Common myeloid progenitor, CD34-positive (primary cell): ENCODE measurements at places on chromosomes 4 and X.
A peak's percentile ranks its signal among the peaks of the same experiment; 100 is the strongest.

- DNase-seq = no peak
These were observed 6.9 kb downstream of the KLHL8 start for GRCh38 chr4:87213421-87214075.

DNA sequence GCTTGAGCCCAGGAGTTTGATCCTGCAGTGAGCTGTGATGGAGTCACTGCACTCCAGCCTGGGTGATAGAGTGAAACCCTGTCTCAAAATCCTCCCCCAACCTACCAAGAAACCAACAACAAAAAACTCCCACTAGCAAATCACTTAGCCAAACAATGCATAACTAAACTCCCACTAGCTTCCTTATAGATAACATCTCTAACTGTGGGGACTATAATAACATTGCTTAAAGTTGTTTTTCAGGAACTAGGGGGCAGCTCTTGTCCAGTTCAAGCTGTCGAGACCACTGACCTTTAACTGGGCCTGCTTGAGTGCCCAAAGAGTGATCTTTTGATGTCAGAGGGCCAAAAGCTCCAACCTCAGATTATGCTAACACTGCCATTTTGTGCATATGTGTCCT, 81.7 kb downstream of the FREM3 start:
- DNase-seq = peak; percentile 11

DNA sequence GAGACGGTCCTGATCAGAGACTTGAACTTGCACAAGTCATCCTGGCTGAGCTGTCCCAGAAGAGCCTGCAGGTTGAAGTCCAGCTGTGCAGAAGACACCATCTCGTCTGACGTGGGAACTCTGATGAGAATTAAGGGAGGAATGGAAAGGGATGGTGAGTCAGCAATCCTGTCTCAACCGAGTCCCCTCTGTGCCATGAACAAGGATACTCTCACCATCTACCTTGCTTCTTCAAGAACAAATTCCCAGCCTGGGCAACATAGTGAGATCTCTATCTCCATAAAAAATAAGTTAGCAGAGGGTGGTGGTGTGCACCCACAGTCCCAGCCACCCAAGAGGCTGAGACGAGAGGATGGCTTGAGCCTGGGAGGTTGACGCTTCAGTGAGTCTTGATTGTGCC, at the start of gene NLRP2B:
Gene NLRP2B, minus strand, starts transcription at position 101 of the 400 bp plus-strand sequence.
- DNase-seq = no peak

GRCh38 chr4:10144966-10145365, 28.4 kb upstream of the WDR1 start:
- DNase-seq = no peak

DNA sequence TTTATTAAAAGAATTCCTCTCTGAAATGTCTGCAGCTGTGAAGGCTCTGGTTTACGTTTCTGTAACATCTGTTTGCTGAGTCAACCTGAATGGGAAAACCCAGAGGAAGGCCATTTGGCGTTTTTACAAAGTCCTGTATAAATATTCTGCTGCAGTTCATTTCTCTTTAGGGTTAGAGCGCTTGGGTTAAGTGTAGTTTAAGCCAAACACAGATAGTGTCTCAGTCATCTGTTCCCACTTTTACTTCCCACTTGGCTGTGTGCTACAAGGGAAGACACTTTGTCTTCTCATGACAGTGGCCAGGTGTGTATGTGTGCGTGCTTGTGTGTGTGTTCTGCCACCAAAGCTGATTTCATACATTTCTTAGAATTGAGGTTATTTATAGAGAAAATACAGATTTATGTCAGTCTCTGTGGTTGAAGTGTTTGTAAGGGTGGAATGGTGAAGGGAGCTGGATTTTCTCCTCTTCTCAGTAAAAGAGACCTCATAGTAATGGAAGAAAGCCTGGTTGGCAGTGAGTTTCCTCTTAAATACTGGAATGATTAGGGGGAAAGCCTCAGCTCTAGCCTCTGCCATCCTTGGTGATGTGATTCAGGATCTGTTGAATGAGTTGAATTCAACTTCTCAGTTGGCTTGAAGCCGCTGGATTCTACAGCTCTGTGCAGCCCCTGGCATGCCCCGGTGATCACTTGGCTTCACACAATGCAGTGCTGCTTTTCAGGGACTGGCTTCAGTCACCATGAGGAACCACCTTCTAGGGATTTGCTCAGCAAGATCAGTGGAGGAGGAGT, 50.6 kb downstream of the JADE1 start:
- no peak for DNase-seq

- DNase-seq = no peak
These were observed 16.8 kb downstream of the PF4 start for GRCh38 chr4:73964862-73965611.

DNA sequence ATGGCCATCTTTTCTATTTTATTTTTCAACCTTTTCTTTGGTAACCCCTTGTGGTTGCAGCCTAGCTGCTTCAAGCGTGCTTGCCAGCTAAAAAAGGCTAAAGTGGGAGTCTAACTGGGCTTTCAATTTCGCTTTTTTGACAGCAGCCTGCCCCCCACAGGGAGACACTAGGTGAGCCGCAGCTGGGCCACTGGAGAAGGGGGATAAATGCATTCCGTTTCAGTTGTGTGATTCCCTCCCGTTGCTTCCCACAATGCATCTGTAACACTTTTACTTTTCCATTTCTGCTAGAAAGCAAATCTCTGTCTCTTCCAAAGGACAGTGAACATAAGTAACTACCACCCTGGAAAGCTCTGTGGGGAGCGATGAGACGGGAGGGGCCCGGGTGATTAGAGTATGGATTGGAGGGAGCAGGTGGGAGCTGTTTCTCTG, 86.3 kb upstream of the RAPGEF2 start:
- DNase-seq = no peak

DNA sequence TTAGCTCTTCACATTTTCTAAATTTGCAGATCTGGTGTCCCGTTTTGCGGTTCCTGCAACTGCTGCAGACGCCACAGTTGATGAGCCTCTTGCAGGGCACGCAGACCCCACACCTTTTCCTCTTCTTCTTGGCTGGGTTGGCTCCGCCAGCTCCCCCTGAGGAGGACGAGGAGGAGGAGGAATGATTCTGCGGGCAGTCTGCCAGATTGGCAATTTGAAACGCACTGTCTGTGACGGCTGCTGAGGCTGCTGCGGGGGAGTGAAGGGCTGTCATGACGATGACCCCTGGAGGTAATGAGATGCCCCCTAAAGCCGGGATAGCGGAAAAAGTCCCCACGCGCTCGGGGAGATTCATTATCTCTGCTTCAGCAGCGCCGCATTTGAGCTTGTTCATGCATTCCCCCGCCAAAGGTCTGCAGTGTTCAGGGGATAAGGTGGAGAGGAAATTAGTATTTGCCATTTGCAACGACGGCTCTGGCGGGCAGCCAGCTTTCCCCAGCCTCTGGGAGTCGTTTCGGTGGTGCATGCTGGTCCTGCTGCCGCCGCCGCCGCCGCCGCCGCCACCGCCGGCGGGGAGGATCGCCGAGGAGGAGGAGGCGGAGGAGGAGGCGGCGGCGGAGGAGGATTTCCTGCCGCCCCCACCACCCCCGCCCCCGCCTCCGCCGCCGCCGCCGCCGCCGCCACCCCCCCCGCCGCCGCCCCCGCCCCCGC, 3.8 kb downstream of the CXXC4 start:
- DNase-seq = peak; percentile 46

DNA sequence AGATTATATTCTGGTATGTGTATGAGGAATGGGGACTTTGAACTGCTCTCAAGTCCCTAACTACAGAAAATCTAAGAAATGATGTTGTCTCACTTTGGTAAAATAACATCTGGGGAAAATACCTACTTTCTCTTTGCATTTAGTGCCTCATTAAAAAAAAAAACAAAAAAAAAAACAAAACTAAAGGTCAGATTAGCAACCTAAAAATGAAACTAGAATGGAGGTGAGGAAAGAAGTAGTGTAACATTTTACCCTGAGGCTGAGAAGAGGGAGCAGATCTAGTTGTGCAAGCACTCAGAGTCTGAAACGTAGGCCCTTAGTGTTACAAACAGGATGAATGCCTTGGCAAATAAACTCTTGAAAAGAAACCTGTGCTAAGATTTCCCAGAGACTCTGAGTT, 56.0 kb downstream of the VGLL1 start:
- DNase-seq = no peak

GRCh38 chr4:1249731-1250526, 999 bp upstream of the CTBP1 start:
- peak; percentile 69 for DNase-seq

GRCh38 chr4:66972087-66972486, 573.2 kb downstream of the CENPC start:
- DNase-seq = no peak

DNA sequence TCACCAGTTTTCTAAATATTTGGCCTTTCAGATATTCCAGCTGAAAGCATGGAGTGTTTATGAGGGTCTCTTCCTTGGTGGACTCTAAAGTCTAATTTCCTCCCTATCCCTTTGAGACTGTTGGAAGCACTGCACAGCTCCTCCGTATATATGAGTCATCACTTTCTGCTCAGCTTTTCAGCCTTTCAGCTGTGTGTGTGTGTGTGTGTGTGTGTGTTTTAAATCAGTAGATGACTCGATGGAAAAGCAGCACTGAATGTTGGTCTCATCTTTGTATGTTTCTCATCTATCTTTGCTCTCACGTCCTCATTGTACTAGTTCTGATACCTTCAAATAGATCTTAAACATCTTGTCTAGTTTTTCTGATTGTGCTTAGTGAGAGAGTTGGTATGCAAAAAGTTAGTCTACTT, 81.6 kb downstream of the ZFX start:
- peak; percentile 63 for DNase-seq

DNA sequence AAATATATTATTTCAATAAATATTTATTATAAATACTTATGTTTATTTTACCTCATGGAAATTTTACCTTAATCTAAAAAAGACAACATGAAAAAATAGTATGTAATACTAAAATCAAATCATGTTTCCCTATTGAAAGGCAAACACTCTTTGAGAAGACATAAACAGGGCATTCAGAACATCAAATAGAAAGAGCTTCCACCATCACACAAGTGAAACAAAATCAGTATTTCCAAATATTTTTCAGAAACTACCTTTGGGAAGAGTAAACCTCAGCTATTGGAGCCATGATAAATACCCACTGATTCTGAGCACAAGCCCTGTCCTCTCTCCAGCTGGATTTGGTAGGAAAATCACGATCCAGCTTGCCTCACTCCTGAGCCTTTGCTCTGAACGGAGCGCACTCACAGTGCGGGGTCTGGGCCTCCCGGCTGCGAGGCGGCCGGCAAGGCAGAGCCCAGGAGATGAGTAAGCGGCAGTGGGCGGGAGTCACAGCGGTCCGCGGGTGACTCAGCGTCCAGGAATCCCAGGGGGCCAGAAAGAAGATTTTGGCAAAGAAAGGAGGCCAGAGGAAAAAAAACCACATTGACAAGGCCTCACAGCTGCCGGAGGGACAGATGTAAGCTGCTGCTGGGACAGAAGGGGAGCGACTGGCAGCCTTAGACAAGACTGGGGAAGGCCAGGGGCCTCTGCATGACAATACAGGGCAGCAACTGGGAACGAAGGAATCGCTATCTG, 14.7 kb upstream of the ANXA5 start:
- peak; percentile 51 for DNase-seq

DNA sequence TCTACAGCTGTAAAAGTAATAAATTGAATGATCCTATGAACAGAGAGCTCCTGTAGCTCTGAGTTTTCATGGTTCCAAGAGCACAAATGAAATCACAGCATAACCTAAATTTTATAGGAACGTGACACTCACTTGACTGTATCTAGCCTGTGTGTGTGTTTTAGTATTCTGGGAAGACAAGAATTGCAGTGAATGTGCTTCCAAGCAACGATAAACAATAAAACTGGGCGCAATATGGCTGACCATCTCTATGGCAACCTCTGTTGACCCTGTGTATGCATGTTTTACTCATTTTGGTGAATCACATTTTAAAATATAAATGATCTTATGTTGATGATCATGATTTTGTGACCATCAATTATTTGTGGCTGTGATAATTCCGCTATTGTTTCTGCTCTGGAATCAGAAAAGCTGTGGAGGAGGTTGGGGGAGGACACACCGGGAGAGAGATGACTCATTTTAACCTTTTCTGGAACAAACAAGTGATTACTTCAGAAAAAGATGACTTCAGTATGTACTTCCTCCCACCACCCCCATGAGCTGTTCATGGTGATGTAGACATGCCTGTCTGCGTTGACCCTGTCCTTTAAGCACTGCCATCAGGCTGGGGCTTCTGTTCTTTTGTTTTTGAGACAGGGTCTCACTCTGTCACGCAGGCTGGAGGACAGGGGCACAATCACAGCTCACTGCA, 31.8 kb downstream of the USP11 start:
- no peak for DNase-seq

GRCh38 chr4:86302251-86302650, 57.6 kb downstream of the MAPK10 start:
- DNase-seq = peak; percentile 36

DNA sequence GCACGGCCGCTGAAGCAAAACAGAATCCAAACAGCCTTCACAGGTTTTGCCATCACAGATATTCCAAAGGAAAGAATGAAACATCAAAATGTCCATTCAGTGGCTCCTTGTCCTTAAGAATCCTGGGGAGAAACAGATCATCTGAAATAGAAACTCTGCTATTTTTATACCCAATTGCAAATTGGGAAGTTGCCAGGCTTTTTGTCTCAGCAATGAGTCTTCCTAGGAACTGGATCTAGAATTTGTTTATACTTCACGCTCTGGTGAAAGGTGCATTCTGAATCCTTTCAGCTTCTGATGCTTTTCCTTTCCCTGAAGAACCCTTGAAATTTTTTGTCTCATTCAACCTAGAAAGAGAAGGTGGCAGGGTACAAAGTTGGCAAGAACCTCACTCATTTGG, 218.9 kb downstream of the FBXW7 start:
- no peak for DNase-seq

GRCh38 chr4:57492251-57492878, 382.2 kb upstream of the IGFBP7 start:
- no peak for DNase-seq

DNA sequence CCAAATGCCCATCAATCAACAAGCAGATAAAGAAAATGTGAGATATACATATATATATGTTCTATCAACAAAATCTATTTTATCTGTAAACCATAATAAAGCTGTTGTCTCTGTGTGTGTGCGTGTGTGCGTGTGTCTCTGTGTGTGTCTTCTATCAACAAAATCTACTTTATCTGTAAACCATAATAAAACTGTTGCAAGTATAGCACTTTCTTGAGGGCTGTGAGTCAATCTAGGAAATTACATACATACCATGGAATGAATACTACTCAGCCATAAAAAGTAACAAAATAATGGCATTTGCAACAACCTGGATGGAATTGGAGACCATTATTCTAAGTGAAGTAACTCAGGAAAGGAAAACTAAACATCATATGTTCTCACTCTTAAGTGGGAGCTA, 12.5 kb upstream of the PLK4 start:
- no peak for DNase-seq

GRCh38 chr4:120215350-120215749, 148.7 kb upstream of the MAD2L1 start:
- DNase-seq = no peak
